A673 (cell line): ENCODE measurements at places on chromosomes 13 and 19. TPM values are rescaled to one million over a fixed set of nuclear protein-coding genes. Genes with fewer than 3 reads are reported as not detected.
A peak's percentile ranks its signal among the peaks of the same experiment; 100 is the strongest.

- H3K27ac ChIP-seq: peak overlapping the region; percentile 78
- peak overlapping the region; percentile 82 for H3K4me3 ChIP-seq
- H3K4me1 ChIP-seq: peaks cover 7% of the 10 kb centered on the region
- no peaks in the 10 kb centered on the region for H3K27me3 ChIP-seq
- no peak for DNase-seq
- peaks cover 13% of the 10 kb centered on the region for H3K36me3 ChIP-seq
These were observed 638 bp downstream of the USPL1 start for GRCh38 chr13:30618186-30618929.

DNA sequence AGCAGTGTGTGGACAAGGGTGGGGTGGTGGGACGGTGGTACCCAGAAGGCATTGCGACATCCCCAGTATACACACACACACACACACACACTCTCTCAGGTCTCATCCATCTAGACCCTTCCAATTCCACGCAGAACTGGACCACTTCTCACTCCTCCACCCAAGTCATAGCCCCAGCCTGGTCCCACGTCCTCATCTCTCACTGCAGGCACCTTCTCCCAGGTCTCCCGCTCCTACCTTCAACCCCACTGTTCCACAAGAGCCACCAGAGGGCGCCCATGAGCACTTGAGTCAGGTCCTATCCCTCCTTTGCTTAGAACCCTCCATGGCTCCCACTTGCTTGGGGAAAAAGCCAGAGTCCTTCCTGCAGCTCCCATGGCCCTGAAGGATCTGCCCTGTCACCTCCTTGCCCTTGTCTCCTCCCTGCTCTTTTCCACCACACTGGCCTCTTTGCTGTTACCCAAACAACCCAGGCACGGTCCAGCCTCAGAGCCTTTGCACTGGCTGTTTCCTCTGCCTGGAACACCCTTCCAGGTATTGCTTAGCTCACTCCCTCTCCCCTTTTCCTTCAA, 62.6 kb downstream of the IER2 start:
- no peak overlapping the region for H3K27ac ChIP-seq
- H3K4me1 ChIP-seq: peaks cover 3% of the 10 kb centered on the region
- no peaks in the 10 kb centered on the region for H3K36me3 ChIP-seq
- no peaks in the 10 kb centered on the region for H3K27me3 ChIP-seq
- peak; percentile 72 for DNase-seq

GRCh38 chr19:36418287-36419001, at the start of gene ZFP82:
ZFP82 (minus strand) TSS chr19:36418644; CDS start chr19:36409789, 8,855 bp downstream.
- peak; percentile 92 for DNase-seq
- H3K4me3 ChIP-seq: peak within 1 kb of the TSS; percentile 58
- no peaks in the 10 kb centered on the region for H3K4me1 ChIP-seq

The LILRA5 gene
- not detected in 2 replicates for total RNA-seq

The SGTA gene
- total RNA-seq: 101 and 106 TPM in 2 replicates

DNA sequence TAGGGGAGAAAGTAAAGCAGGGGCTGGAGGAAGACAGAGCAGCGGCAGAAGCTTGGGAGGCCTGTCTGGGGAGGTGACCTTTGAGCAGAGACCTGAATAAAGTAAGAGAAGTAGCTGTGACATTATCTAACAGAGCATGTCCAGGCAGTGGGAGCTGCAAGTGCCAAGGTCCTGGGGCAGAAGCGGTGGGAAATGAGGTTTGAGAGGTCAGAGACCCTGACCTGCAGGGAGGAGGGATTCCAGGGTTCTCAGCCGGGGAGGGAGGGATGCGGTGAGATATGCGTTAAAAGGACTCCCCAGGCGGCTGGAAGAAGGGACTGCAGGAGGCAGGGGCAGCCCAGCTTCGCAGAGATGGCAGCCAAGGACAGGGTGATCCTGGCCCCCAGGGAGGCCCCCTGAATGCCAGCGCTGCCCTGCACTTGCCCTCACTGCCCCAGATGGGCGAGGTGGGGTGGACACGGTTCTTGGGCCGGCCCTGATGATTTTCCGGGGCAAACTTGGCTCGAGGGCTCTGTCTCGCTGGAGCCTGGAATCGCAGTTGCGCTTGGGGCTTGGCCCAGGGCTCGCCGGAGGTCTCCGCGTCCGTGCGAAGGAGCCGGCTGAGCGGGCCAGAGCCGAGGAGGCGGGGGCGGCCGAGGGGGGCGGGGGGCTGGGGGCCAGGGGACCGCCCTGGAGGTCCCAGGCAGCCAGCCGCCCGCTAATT, 3.2 kb downstream of the CRLF1 start:
- H3K27me3 ChIP-seq: no peaks in the 10 kb centered on the region
- H3K27ac ChIP-seq: no peak overlapping the region
- peaks cover 15% of the 10 kb centered on the region for H3K36me3 ChIP-seq
- H3K4me3 ChIP-seq: no peak overlapping the region
- no peak for DNase-seq
- H3K4me1 ChIP-seq: peaks cover 31% of the 10 kb centered on the region

DNA sequence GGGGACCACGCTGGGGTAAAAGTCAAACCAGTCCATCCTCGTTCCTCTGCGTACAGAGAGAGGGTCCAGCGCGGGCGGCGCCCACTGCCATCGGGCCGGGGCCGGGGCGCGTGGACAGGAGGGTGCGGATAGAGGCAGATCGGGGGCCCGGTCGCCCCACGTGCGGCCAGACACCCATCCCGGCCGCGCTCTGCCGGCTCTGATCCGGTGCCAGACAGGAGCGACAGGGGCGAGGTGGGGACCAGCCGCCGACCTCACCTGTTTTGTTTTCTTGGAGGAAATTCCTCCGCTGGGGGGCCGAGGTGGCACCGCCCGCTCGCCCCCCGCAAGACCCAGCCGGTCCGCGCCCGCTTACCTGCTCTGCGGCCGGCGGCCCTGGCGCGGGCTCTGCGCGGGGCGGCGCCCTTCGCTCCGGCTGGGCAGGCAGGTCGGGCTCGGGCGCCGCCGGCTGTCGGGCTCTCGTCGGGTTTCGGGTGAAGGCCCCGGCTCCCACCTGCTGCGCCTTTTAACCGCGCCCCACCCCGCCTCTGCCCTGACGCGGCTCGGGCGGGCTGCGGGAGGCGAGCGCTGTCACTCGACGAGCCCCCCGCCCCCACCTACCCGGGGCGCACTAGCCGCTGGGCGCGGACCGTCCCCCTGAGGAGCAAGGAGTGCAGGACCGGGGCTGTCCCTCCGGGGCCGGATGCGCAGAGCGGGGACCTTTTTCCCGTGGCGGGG, at the start of gene GJB6:
GJB6 (minus strand) TSS at position 481 of the 717 bp plus-strand sequence. CDS start 8,839 bp downstream, outside the sequence.
- no peak for DNase-seq
- H3K27me3 ChIP-seq: peaks cover 52% of the 10 kb centered on the region
- H3K4me3 ChIP-seq: peak within 1 kb of the TSS; percentile 25
- no peak within 1 kb of the TSS for H3K27ac ChIP-seq
- no peaks in the 10 kb centered on the region for H3K4me1 ChIP-seq

The RASIP1 gene
- total RNA-seq: 3.8 and 5.0 TPM in 2 replicates

GRCh38 chr19:5271145-5271544, 69.5 kb downstream of the PTPRS start:
- no peak overlapping the region for H3K27ac ChIP-seq
- peak; percentile 50 for DNase-seq
- no peaks in the 10 kb centered on the region for H3K27me3 ChIP-seq
- no peaks in the 10 kb centered on the region for H3K4me1 ChIP-seq
- no peak overlapping the region for H3K4me3 ChIP-seq

- no peaks in the 10 kb centered on the region for H3K4me1 ChIP-seq
- DNase-seq: no peak
- no peak overlapping the region for H3K27ac ChIP-seq
These were observed 293.6 kb downstream of the TDRD3 start for GRCh38 chr13:60690604-60691003.

The ADGRE1 gene
- total RNA-seq: 0.09 TPM in 1 of 2 replicates, not detected in the other

- H3K27me3 ChIP-seq: peaks cover 3% of the 10 kb centered on the region
- H3K4me1 ChIP-seq: no peaks in the 10 kb centered on the region
- DNase-seq: no peak
- no peak overlapping the region for H3K4me3 ChIP-seq
These were observed 1.3 kb downstream of the PGLYRP1 start for GRCh38 chr19:46021531-46022041.

GRCh38 chr13:50529154-50529882, 314.2 kb downstream of the DLEU7 start:
- H3K27ac ChIP-seq: no peak overlapping the region
- no peaks in the 10 kb centered on the region for H3K36me3 ChIP-seq
- peak; percentile 63 for DNase-seq
- no peaks in the 10 kb centered on the region for H3K4me1 ChIP-seq
- no peak overlapping the region for H3K4me3 ChIP-seq

The CPAMD8 gene
- 0.82 and 1.0 TPM in 2 replicates for total RNA-seq

The TEX101 gene
- not detected in 2 replicates for total RNA-seq

- no peak overlapping the region for H3K27ac ChIP-seq
- no peaks in the 10 kb centered on the region for H3K4me1 ChIP-seq
- no peak for DNase-seq
- H3K27me3 ChIP-seq: no peaks in the 10 kb centered on the region
- H3K4me3 ChIP-seq: no peak overlapping the region
These were observed 19.8 kb downstream of the DNM2 start for GRCh38 chr19:10737722-10738121.

DNA sequence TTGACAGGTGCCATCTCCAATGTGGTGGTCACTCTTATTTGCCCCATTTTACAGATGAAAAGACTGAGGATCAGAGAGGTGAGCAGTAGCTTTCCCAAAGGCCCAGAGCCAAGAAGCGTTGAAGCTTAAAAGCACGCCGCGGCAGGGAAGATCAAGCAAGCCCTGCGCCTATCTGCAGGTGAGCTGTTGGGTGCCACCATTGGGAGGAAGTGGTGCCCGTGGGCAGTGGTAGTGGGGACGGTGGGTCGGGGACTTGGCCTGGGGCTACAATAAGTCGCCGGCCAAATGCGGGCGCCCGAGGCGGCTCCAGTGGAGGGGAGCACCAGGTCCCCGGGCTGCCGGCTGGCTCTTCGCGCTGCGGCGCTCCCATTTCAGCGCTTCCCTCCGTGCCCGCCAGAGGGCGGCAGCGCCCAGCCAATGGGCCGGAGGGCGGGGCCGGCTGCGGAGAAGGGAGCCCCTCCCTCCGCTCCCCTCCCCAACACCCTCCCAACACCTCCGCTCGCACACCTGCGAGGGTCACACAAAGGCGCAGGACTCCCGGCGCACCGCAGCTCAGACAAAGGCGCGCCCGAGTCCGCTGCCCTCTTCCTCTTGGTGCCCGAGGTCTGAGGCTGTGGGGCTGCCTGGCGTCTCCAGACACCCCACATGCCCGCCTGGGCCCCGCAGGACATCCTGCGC, 744 bp upstream of the POU2F2 start:
- peaks cover 8% of the 10 kb centered on the region for H3K4me1 ChIP-seq
- peak overlapping the region; percentile 27 for H3K4me3 ChIP-seq
- H3K27ac ChIP-seq: no peak overlapping the region
- no peaks in the 10 kb centered on the region for H3K36me3 ChIP-seq

- peak; percentile 73 for DNase-seq
- no peak overlapping the region for H3K4me3 ChIP-seq
- no peak overlapping the region for H3K27ac ChIP-seq
- no peaks in the 10 kb centered on the region for H3K36me3 ChIP-seq
- peaks cover 13% of the 10 kb centered on the region for H3K4me1 ChIP-seq
These were observed 333.1 kb downstream of the GPC6 start for GRCh38 chr13:93559718-93560117.

The IRGC gene
- total RNA-seq: not detected in 2 replicates

The SLC10A2 gene
- total RNA-seq: not detected in 2 replicates

- no peak overlapping the region for H3K4me3 ChIP-seq
- DNase-seq: no peak
- H3K36me3 ChIP-seq: no peaks in the 10 kb centered on the region
- H3K27ac ChIP-seq: no peak overlapping the region
- H3K27me3 ChIP-seq: no peaks in the 10 kb centered on the region
- no peaks in the 10 kb centered on the region for H3K4me1 ChIP-seq
These were observed 193.3 kb upstream of the ZNF536 start for GRCh38 chr19:30178721-30179402.

DNA sequence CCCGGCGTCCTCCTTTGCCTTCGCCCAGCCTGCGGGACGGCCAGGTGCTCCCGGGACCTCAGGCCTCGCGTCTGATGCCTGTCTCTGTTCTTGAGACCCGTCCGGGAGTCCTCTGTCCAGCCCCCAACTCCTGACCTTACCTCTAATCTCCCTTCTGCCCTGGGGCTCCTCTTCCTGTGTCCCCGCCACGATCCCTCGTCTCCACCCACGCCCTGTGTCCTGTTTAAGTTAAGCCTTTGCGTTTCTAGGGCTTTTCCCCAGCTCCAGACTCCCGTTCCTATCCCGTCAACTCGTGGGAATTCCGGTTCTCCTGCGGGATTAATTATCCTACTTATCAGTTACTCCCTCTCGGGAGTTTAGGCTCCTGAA, 686 bp downstream of the LENG8 start:
- H3K27ac ChIP-seq: peak overlapping the region; percentile 98
- peak overlapping the region; percentile 85 for H3K4me3 ChIP-seq
- no peak for DNase-seq
- H3K36me3 ChIP-seq: peaks cover 50% of the 10 kb centered on the region
- H3K27me3 ChIP-seq: no peaks in the 10 kb centered on the region

DNA sequence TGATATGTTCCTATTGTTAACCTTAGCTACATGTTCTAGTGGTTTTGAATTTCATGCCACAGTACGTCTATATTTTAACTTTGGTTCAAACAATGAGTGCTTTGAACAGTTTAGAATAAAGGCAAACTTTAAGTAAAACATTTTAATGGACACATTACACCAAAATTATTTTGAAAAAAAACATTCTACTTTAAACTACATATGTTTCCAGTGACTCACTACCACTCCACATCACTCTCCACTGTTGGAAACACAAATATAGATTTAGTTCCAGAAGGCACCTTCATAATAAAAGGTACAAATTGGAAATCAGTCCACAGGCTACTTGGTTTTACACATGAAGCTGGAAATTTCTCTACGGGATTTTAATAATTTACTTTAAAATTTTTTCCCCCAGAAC, 373.5 kb downstream of the MYO16 start:
- H3K36me3 ChIP-seq: no peaks in the 10 kb centered on the region
- no peak overlapping the region for H3K4me3 ChIP-seq
- peaks cover 9% of the 10 kb centered on the region for H3K4me1 ChIP-seq
- H3K27me3 ChIP-seq: no peaks in the 10 kb centered on the region

The RAB3A gene
- total RNA-seq: 2.9 and 4.2 TPM in 2 replicates

The MTMR6 gene
- 27.3 and 28.9 TPM in 2 replicates for total RNA-seq

GRCh38 chr19:14053500-14053899, 8.4 kb downstream of the PALM3 start:
- peaks cover 8% of the 10 kb centered on the region for H3K4me1 ChIP-seq
- no peaks in the 10 kb centered on the region for H3K27me3 ChIP-seq
- no peak overlapping the region for H3K4me3 ChIP-seq
- no peak for DNase-seq
